CD4-positive, alpha-beta memory T cell (primary cell): ENCODE measurements at places on chromosomes 11 and 22. TPM values are rescaled to one million over a fixed set of nuclear protein-coding genes. Genes with fewer than 3 reads are reported as not detected.
A peak's percentile ranks its signal among the peaks of the same experiment; 100 is the strongest.

Gene KRTAP5-10
- not detected for total RNA-seq

Gene HORMAD2
- not detected for total RNA-seq

Gene OR4D9
- total RNA-seq = not detected

Gene CRYBB2
- total RNA-seq = not detected

Gene PIH1D2
- total RNA-seq = not detected

Gene PRR5
- 46.5 TPM for total RNA-seq

Gene TMEM109
- 68.0 TPM for total RNA-seq

- no peaks in the 10 kb centered on the region for H3K36me3 ChIP-seq
- no peak for DNase-seq
- H3K4me3 ChIP-seq = no peak overlapping the region
- H3K27ac ChIP-seq = no peak overlapping the region
These were observed 66.4 kb downstream of the OTOG start for GRCh38 chr11:17613428-17613962.

- H3K27me3 ChIP-seq = no peaks in the 10 kb centered on the region
- H3K4me1 ChIP-seq = peaks cover 32% of the 10 kb centered on the region
- H3K4me3 ChIP-seq = no peak overlapping the region
- no peak for DNase-seq
These were observed 1.2 kb downstream of the TTC36 start for GRCh38 chr11:118528511-118528910.

- H3K4me1 ChIP-seq = no peaks in the 10 kb centered on the region
- DNase-seq = no peak
- H3K27ac ChIP-seq = no peak overlapping the region
- no peak overlapping the region for H3K4me3 ChIP-seq
- H3K36me3 ChIP-seq = no peaks in the 10 kb centered on the region
These were observed 313.7 kb downstream of the MN1 start for GRCh38 chr22:27487600-27488452.

DNA sequence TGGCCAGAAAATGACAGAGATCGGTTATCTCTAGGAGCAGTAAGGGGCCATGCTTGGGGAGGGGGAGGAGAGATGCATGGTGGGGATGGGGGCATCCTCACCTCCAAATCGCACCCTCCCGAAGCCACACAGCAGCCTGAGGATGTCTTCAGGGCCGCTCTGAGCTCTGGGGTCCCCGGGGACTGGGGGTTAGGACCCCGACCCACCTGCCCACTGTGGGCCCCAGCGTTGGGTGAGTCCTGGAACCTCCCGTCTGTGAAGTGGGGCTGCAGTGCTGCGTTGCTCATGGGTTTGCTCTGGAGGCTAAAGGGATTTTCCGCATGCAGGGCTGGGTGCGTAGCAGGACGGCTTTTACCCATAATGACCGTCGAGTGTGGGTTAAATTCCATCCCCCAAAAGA, 1046.3 kb downstream of the BRD1 start:
- DNase-seq = no peak
- no peaks in the 10 kb centered on the region for H3K36me3 ChIP-seq
- H3K27ac ChIP-seq = no peak overlapping the region
- no peaks in the 10 kb centered on the region for H3K4me1 ChIP-seq

DNA sequence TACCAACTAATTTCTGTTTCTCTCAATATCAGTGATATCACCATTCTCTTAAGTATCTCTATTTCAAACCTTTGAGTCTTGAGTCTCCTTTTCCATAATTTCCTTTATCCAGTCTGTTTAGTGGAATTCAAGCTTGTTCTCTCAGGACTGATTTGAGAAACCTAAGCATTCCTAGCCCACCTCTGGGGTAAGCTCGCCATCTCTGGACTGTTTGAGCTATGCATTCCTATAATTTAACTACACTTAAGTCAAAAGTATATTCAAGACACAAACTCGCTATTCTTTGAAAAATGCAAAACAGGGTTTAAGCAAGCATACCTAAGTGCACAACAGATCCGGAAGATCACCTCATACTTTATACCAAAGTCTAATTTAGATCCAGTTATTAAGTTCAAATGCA, 2.1 kb upstream of the DLAT start:
- H3K4me3 ChIP-seq = no peak overlapping the region
- no peak overlapping the region for H3K27ac ChIP-seq
- no peaks in the 10 kb centered on the region for H3K27me3 ChIP-seq
- peaks cover 15% of the 10 kb centered on the region for H3K4me1 ChIP-seq

DNA sequence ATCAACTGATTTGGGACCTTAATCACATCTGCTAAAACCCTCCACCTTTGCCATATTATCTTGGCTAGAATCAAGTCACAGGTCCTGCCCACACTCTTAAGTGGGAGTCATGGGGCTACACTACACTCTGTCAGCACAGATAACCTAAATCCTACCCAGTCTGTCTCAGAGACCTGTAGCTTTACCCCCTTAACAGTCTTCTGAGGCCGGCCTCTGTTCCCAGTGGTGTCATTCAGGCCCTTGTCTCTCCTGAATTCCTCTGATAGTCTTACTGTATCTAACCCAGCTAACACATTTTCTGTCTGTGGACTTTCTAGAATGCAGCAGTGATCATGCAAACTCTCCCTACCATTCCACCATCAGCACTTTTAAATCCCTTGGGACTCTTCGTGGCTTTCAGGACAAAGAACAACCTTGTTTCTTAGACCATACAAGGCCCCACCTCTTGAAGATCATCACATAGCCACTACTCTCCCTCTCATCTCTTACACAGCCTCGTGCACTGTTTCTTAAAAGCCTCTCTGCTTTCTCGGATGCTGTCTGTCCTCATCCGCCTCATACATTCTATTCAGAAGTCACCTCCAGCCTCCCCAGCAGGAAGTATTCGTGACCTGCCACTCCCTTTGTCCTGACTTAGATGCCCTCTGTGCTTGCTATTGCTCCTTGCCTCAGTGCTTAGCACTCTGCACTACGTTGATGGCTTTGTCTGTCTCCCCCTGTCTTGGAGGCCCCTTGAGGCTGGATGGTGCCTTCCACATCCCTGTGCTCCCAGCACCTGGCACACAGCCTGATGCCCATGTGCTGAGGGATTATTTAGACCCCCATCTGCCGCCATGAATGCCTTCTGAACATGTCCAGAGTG, 57.9 kb downstream of the PANX1 start:
- no peaks in the 10 kb centered on the region for H3K27me3 ChIP-seq
- peaks cover under 1% of the 10 kb centered on the region for H3K36me3 ChIP-seq
- no peaks in the 10 kb centered on the region for H3K4me1 ChIP-seq

- H3K4me3 ChIP-seq = no peak overlapping the region
- H3K4me1 ChIP-seq = no peaks in the 10 kb centered on the region
- H3K36me3 ChIP-seq = no peaks in the 10 kb centered on the region
- no peak overlapping the region for H3K27ac ChIP-seq
- H3K27me3 ChIP-seq = no peaks in the 10 kb centered on the region
These were observed 76.0 kb downstream of the CWC15 start for GRCh38 chr11:94897330-94897768.

- no peak overlapping the region for H3K27ac ChIP-seq
- H3K4me3 ChIP-seq = no peak overlapping the region
- H3K36me3 ChIP-seq = no peaks in the 10 kb centered on the region
- H3K4me1 ChIP-seq = no peaks in the 10 kb centered on the region
- no peaks in the 10 kb centered on the region for H3K27me3 ChIP-seq
These were observed 30.7 kb downstream of the PIWIL4 start for GRCh38 chr11:94597896-94598295.

- no peaks in the 10 kb centered on the region for H3K27me3 ChIP-seq
- peaks cover 32% of the 10 kb centered on the region for H3K4me1 ChIP-seq
- H3K27ac ChIP-seq = peak overlapping the region; percentile 99
- peak; percentile 32 for DNase-seq
These were observed 478 bp downstream of the FAU start for GRCh38 chr11:65121447-65121864.

DNA sequence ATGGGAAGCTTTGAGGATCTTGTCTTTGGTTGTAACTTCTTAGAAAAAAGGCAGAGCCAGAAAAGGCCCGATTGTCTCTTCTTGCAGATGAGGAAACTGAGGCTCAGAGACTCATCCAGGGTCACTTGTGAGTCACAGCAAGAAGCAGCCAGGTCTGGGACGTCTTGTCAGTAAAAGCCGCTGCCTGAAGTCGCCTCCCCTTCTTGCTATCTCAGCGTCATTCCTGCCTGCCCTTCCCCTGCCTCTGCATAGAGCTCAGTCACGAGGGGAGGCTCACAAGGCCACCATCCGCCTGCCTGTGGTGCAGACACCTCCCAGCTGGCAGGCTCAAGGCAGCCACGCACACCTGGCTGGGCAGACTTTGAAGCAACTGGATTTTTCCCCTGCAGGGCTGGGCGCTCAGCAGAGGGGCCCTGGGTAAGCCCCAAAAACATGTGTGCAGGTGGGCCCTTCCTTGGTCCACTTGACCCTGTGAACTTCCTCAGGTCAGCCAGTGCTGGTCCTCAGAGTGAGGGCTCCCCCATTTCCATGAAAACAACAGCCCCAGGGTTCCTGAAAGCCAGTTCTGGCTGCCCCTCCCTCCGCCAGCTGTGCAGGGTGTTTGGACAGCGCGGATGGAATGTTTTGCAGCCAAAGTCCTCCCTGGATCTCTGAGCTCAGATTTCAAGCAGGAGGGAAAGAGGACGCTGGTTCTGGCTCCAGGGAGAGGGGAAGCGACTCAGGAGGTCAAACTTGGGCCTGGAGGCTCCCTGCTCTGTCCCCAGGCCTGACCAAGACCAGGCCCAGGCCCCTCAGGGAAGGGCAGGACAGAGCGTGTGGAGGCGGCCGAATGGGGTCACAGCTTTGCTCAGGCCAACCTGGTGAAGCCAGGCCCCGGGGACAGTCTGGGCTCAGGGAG, 6.0 kb upstream of the RAB3IL1 start:
- DNase-seq = no peak
- H3K4me3 ChIP-seq = no peak overlapping the region
- H3K27me3 ChIP-seq = peaks cover 2% of the 10 kb centered on the region
- no peak overlapping the region for H3K27ac ChIP-seq

DNA sequence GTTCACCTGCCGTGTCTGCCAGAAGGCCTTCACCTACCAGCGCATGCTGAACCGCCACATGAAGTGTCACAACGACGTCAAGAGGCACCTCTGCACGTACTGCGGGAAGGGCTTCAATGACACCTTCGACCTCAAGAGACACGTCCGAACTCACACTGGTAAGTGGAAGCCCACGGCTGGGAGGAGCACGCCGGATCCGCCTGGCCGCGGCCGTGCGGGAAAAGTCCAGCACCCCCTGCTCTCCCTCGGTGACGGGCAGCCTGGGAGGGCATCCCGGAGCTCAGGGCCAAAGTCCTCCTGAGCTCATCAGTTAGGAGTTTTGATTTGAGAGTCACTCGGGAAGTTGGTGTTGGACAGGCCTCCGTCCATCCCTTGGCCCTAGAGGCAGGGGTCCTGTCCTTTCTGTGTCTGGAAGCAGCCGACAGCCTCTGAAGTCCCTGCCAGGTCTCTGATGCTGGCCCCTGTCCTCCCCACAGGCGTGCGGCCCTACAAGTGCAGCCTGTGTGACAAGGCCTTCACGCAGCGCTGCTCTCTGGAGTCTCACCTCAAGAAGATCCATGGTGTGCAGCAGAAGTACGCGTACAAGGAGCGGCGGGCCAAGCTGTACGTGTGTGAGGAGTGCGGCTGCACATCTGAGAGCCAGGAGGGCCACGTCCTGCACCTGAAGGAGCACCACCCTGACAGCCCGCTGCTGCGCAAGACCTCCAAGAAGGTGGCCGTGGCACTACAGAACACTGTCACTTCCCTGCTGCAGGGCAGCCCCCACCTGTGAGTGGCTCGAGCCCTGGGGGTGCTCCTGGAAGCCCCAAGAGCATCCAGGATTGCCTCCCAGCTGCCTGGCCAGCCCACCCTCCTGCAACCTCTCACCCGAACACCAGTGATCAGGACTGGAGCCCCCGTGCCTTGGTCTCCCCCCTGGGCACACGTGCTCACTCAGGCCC, 8.0 kb downstream of the OVOL1 start:
- H3K27ac ChIP-seq = no peak overlapping the region
- H3K27me3 ChIP-seq = no peaks in the 10 kb centered on the region
- DNase-seq = no peak

GRCh38 chr11:111402411-111402810, 23.3 kb upstream of the POU2AF1 start:
- no peak overlapping the region for H3K27ac ChIP-seq
- no peaks in the 10 kb centered on the region for H3K36me3 ChIP-seq
- no peaks in the 10 kb centered on the region for H3K27me3 ChIP-seq
- no peak for DNase-seq
- no peak overlapping the region for H3K4me3 ChIP-seq

DNA sequence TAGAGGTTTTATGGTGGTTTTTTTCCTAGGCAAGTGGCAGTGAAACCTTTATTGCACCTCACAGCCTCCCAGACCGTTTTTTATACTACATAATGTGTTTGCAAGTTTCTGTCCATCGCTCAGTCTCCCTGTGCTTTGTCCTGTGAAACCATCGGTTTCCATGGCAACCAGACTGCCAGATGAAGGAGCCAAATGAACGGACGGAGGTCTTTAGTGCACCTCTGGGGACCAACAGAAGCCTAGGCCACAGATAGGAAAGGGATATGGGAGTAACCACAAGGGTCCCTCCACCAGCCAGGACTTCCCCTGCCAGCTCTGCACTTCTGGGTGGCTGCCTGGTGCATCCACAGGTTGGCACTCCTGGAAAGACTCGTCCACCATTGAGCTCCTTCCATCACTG, 165.0 kb downstream of the CHST1 start:
- no peak for DNase-seq
- H3K27me3 ChIP-seq = peaks cover 3% of the 10 kb centered on the region
- no peak overlapping the region for H3K27ac ChIP-seq
- H3K4me3 ChIP-seq = no peak overlapping the region
- no peaks in the 10 kb centered on the region for H3K36me3 ChIP-seq
- H3K4me1 ChIP-seq = no peaks in the 10 kb centered on the region

DNA sequence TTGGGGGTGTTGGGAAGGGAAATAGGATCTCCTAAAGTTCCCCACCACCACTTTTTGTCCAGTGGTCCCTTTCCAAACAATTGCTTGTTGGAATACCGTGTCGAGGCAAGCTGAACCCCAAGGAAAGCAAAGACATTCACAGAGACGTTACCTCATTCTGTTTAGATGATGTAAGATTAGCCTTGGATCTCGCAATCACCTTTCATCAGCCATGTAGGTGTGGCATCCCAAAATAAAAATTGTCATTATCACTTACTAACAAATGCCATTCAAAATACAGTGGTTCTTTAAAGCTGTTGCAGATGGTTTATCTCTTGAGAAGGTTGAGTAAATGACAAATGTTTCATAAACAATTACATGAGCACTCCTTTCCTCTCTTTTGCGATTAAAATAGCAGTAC, 86.5 kb upstream of the SLC25A18 start:
- no peak for DNase-seq
- H3K27ac ChIP-seq = no peak overlapping the region
- no peaks in the 10 kb centered on the region for H3K27me3 ChIP-seq
- H3K4me1 ChIP-seq = no peaks in the 10 kb centered on the region
- H3K36me3 ChIP-seq = no peaks in the 10 kb centered on the region
- H3K4me3 ChIP-seq = no peak overlapping the region

GRCh38 chr11:123806249-123806648, at the start of gene OR6M1:
Gene OR6M1 (minus strand): TSS chr11:123806349. CDS start chr11:123806349, 0 bp downstream.
- H3K36me3 ChIP-seq = no peaks in the 10 kb centered on the region
- H3K27me3 ChIP-seq = no peaks in the 10 kb centered on the region
- H3K4me1 ChIP-seq = no peaks in the 10 kb centered on the region
- DNase-seq = no peak
- no peak within 1 kb of the TSS for H3K4me3 ChIP-seq

- peaks cover 7% of the 10 kb centered on the region for H3K4me1 ChIP-seq
- H3K27me3 ChIP-seq = peaks cover 8% of the 10 kb centered on the region
- no peak overlapping the region for H3K27ac ChIP-seq
- no peak overlapping the region for H3K4me3 ChIP-seq
These were observed 14.7 kb downstream of the IGLL1 start for GRCh38 chr22:23565305-23565914.

GRCh38 chr22:44964722-44965078, 45.1 kb downstream of the PHF21B start:
- no peak overlapping the region for H3K4me3 ChIP-seq
- no peak for DNase-seq
- H3K27ac ChIP-seq = no peak overlapping the region
- no peaks in the 10 kb centered on the region for H3K27me3 ChIP-seq
- no peaks in the 10 kb centered on the region for H3K4me1 ChIP-seq
